Inflammatory macrophage treated with lipopolysaccharide for 1 hour (primary cell): ENCODE measurements at places on chromosomes 3 and 15.

GRCh38 chr3:24680214-24680967 lies 185.7 kb upstream of the THRB start:
- peak; percentile 90 for DNase-seq

GRCh38 chr3:21718161-21718765 lies 32.7 kb downstream of the ZNF385D start:
- DNase-seq, result no peak

GRCh38 chr3:108180194-108180593 lies 42.0 kb downstream of the IFT57 start:
- DNase-seq, result no peak

- peak; percentile 49 for DNase-seq
These were observed 564.0 kb upstream of the TGFBR2 start for GRCh38 chr3:30042274-30042859.

DNA sequence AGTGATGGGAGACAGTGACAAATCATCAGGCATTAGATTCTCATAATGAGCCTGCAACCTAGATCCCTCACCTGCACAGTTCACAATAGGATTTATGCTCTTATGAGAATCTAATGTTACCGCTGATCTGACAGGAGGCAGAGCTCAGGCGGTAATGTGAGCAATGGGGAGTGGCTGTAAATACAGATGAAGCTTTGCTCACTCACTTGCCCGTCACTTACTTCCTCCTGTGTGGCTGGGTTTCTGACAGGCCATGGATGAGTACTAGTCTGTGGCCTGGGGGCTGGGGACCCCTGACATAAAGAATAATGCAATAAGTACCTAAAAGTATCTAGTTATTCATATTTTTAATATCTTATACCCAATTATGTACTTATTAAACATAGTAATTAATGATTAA lies 15.6 kb downstream of the IQCB1 start:
- DNase-seq, result no peak

GRCh38 chr15:54941417-54941816 lies 255.3 kb downstream of the RSL24D1 start:
- no peak for DNase-seq

- DNase-seq, result no peak
These were observed 62.6 kb downstream of the RGMA start for GRCh38 chr15:93026380-93026817.

DNA sequence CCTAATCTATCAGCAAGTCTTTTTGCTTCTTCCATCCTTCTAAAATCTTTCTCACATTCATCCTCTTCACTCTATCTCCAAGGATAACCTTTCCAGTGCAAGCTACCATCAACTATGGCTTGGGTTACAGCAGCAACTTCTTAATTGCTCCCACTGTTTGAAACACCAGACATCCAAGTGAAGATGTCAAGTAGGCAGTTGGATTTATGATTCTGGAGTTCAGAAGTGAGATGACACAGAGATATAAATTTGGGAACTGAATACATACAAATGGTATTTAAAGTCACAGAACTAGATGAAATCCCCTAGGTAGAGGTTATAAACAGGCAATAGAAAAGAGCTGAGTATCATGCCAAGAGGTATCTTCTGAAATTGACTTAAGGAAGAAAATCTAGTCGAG lies 3.7 kb downstream of the UBR1 start:
- no peak for DNase-seq

- DNase-seq, result no peak
These were observed 39.3 kb upstream of the PRICKLE2 start for GRCh38 chr3:64264501-64265109.

GRCh38 chr3:195746346-195746745 lies 25.6 kb downstream of the MUC20 start:
- DNase-seq, result no peak

- DNase-seq, result no peak
These were observed 32.7 kb downstream of the LRIG1 start for GRCh38 chr3:66467996-66468735.

DNA sequence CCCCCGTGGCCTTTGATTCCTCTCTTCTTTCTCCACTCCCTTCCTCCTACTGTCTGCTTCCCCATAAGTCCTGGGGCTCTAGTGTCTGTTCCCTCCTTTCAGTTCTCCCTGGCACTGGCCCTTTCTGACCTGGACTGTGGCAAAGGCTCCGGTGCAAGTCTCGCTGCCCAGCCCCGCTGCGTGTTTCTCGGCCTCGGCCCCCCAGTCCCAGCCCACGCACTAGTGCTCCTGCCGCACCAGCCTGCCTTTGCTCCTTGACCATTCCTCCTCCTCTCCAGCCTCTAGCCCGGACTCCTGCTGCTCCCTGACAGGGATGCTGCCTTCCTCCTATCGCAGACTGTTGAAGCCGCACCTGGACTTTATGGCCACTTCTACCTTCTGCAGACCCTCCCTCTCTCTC lies 2.1 kb downstream of the TM6SF1 start:
- peak; percentile 16 for DNase-seq

DNA sequence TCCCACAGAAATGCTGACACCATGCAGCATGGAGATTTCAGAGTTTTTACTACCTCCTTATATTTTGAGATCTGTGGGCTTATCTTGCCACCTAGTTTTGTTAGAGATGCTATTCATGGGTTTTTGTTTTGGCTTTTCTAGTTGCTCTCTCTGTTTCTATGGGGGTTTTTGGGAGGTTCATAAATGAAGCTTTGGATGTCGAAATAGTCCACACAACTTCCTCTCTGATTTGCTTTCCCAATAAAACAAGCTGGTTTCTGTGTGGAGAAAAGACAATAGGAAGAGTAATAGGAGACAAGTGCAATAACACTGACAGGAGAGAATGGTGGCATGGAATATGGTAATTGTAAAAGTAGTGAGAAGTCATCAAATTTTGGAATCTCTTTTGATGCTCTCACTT lies 106.8 kb upstream of the GPR149 start:
- peak; percentile 57 for DNase-seq

DNA sequence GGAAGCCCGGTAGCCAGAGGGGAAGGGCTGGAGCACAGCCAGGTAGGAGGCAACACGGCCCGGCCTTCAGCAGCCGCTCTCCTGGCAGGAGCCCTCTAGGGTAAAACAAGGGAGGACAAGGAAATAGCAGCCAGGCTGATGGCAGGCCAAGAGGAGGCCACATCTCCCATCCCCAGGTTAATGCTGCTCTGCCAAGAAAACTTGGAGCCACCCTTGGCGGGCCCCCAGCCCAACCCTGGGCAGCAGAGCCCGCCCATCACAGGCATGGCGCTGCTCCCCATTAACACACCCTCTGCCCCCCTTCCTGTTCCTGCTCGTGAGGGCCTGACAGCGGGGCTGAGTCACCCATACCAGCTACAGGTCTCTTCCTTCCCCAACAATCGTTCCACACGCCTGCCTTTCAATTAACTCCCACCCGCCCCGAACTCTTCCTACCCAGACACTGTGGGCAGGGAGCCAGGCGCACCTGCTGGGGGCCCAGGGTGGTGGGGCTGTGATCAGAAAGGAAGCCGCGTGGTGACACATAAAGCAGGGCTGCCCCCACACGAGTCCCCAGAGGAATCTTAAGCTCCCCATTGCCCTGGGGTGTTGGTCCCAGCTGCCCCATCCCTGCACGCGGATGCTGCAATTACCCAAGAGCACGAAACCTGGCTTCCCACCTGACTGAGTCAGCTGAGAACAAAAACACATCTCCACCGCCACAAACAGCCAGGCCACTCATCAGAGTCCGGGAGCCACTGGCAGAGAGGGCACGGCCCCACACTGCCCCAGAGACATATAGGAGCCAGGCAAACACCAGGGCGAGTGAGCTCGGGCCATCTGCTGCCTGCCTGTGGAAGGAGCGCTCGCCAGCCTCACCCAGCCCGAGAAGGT lies at the start of gene C15orf62:
Gene C15orf62 (plus strand): TSS at position 707 of the 873 bp plus-strand sequence. CDS start 516 bp downstream, outside the sequence.
- DNase-seq, result no peak

GRCh38 chr3:177959188-177959587 lies 577.0 kb upstream of the KCNMB2 start:
- no peak for DNase-seq

DNA sequence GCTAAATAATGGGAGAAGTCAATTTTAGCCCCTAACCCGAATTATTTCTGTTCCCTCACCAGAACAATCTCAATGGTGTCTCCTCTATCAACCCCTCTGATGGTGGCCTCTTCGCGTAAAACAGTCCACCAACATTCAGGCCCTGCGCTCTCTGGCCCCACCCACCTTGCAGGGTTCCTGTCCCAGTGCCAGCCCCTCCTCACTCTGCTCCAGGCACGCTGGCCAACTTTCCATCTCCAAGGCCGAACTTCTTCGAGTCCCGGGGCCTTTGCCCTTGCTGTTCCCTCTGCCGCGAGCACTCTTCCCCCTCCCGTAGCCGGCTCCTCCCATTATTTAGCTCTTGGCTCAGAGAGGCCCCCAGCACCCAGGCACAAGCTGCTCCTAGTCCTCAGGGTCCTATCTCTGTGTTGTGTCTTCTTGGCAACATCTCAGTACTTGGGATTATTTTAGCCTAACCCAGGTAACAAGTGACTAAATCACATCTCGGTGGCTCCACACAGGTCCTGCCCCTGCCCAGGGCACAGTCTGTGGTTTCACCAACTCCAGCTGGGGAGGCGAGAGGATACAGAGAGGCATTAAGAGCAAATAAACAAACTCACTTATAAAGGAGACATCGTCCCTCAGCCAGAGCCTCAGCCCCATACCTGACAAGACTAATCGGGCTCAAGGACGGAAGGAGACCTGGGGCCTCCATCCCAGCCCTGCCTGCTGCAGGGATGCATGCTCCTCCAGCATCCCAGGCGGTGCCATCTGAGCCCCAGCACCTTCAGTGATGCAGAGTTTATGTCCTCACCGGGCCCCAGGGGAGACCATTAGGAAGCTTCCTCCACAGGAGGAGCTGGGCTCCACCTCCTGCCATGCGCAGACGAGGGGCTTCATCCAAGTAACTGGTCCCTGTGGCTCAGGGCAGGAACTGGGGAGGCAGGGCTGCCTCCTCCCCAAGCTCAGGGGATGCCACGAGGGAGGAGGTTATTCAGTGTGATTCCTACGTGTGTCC lies 19.7 kb upstream of the IQSEC1 start:
- no peak for DNase-seq

DNA sequence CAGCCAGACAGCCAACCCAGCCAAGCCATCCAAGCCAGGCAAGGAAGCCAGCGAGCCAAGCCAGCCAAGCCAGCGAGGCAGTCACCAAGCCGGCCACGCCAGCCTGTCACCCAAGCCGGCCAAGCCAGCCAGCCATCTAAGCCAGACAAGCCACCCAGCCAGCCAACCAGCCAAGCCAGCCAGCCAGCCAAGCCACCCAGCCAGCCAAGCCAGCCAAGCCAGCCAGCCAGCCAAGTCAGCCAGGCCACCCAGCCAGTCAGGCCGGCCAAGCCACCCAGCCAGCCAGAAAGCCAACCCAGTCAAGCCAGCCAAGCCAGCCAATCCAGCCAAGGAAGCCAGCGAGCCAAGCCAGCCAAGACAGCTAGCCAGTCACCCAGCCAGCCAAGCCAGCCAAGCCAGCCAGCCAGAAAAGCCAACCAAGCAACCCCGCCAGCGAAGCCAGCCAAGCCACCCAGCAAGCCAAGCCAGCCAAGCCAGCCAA lies 201.2 kb downstream of the GOLGA6L6 start:
- DNase-seq, result no peak

DNA sequence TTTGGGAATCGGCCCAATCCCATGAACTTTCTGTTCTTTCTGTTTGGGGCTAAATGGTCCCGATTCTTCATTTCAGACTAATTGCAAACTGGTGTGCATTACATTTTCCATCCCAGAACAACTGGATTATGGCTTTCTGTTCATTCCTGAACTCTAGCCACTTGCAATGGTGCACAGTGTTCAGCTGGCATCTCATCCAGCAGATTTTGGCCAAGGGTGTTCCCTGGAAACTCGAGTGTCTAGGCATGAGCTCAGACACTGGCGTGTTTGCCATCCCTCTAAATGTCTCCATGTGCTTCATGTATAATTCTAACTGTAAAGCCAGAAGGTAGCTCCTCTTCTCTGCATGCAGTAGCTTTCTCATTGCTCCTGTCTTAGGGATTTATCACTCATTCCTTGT lies 97.1 kb upstream of the MYZAP start:
- DNase-seq, result no peak

DNA sequence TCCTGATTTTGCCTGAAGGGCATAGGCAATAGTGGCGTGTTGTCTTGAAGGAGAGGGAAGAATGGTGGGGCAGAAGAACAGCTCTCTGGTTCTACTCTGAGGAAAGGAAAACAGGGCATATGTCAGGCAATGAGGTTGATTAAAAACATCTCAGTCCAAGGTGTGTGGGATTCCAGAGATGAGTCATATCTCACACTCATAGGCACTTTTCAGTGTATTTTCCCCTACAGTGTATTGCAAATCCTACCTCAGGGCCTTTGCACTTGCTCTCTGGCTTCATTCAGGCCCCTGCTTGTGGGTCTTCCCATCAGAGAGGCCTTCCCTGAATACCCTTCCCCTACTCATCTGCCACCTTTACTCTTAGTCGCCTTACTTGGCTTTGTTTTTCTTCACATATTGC lies 107.8 kb downstream of the SLCO3A1 start:
- no peak for DNase-seq

DNA sequence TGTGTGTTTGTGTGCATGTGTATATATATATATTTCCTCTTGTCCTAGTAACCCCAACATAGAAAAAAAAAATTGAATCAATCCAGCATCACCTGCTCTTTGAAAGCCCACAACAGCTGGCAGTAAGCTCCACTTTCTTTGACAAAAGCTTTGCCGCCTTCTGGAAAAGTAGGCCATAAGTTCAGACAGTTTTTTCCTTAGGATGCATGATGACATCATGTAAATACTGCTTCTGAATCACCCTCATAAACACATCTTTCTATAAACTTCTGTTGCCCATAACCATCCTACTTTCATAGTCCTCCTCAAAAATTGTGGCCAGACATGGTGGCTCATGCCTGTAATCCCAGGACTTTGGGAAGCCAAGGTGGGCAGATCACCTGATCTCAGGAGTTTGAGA lies 67.4 kb downstream of the CSNK1G1 start:
- peak; percentile 48 for DNase-seq

DNA sequence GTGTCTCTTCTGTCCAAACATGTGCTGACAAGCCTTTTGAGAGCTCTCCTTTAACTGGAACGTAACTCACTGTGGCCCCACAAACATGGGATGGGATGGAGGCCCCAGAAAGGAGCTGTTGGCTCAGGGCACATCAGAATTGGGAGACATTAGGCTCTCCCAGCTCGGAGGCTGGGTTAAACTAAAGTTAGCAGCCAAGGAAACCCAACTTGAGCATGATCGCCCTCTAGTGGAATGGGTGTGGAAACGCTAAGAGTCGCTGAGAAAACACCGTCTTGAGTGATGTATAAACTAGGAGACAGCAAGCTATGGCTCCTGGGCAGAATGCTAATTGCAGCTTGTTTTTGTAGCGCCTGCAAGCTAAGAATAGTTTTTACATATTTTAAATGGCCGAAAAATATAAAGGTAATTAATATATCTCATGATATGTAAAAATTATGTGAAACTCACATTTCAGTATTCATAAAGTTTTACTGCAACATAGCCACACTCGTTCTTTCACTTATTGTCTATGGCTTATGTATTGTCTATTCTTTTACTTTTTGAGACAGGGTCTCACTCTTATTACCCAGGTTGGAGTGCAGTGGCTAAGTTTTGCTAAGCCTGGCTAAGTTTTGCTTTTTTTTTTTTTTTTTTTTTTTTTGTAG lies 138.8 kb upstream of the HACD2 start:
- peak; percentile 59 for DNase-seq

GRCh38 chr15:22958487-22959280 lies 21.5 kb downstream of the CYFIP1 start:
- DNase-seq, result no peak

- no peak for DNase-seq
These were observed 49.3 kb downstream of the HACD2 start for GRCh38 chr3:123535580-123535979.
